PC-3 (cell line): ENCODE measurements at places on chromosomes 16 and 17. TPM values are rescaled to one million over a fixed set of nuclear protein-coding genes. Genes with fewer than 3 reads are reported as not detected.
A peak's percentile ranks its signal among the peaks of the same experiment; 100 is the strongest.

The HSD11B2 gene
- 2.4 and 8.3 TPM in 2 replicates for total RNA-seq

The NHLRC4 gene
- 0.44 TPM in 1 of 2 replicates, not detected in the other for total RNA-seq

The MT4 gene
- not detected in 2 replicates for total RNA-seq

The PHOSPHO1 gene
- 1.1 and 1.7 TPM in 2 replicates for total RNA-seq

The ZP2 gene
- not detected in 2 replicates for total RNA-seq

The APOH gene
- not detected in 2 replicates for total RNA-seq

The BICDL2 gene
- total RNA-seq, result 16.3 and 27.7 TPM in 2 replicates

GRCh38 chr17:15092762-15093161 lies 172.4 kb downstream of the PMP22 start:
- DNase-seq, result peak; percentile 32

GRCh38 chr17:46163929-46164594 lies 29.2 kb downstream of the KANSL1 start:
- no peak for DNase-seq

DNA sequence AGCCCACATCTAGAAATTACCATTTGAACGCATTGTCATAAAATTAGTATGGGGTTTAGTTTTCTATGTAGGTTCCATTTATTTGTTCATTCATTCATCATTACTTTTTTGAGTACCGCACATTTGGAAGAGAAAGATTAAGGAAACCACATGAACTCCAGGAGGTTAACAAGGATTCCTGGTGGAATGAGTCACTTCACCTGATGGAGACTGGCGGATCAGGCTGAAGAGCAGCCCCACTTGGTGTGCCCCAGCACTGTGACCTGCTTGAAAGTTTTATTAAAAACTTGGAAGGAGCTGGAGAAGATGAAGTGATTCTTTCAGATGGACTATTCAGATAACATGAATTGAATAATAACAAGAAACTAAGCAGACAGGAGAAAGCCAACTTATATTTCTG lies 293.6 kb upstream of the CDH11 start:
- DNase-seq, result peak; percentile 81

GRCh38 chr16:53680756-53681155 lies 22.9 kb downstream of the RPGRIP1L start:
- no peak for DNase-seq

GRCh38 chr17:62761884-62762283 lies 46.2 kb downstream of the MARCHF10 start:
- peak; percentile 99 for DNase-seq

DNA sequence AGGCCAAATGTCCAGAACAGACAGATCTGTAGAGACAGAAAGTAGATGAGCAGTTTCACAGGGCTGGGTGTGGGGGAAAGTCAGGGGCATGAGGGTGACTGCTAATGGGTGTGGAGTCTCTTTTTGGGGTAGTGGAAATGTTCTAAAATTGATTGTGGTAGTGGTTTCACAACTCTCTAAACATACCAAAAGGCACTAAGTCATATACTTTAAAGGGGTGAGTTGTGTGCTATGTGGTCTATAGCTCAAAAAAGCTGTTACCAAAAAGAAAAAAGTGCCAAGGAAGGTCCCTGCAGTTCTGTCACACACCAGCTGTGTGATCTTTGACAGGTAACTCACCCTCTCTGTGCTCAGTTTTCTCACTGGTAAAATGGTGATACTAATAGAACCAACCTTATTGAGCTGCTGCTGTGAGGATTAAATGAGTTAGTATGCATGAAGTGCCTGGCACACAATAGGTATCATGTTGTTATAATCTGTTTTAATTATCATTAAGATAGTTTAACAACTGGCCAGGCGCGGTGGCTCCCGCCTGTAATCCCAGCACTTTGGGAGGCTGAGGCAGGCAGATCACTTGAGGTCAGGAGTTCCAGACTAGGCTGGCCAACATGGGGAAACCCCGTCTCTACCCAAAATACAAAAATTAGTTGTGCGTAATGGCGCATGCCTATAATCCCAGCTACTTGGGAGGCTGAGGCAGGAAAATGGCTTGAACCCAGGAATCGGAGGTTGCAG lies 10.3 kb downstream of the ITGAX start:
- DNase-seq, result no peak

DNA sequence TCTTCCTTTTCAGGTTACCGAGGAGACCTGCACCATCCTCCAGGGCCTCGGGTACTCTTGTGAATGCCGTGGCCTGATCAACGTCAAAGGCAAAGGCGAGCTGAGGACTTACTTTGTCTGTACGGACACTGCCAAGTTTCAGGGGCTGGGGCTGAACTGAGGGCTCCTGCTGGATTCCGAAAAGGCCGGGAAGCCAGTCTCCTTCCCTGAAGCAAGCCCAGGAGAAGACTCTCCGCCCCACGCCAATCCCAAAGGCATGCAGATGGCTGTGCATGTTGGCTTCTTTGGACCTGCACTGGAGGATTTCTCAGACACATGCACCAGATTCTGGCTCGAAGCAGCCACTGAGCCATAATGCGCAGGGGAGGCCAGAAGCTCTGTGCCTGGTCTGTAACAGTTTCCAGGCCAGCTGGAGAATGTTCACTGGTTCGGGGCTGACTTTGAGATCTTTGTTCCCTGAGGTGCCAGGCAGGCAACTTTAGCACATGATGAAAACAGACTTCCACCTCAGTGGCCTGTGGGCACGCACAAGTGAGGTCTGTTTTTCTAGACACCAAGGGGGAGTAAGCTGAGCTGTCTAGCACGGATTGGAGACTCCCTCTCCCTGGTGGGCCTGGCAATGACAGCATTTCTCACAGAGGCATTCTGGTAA lies 49.1 kb downstream of the ADCY7 start:
- no peak for DNase-seq

- DNase-seq, result no peak
Observed at GRCh38 chr16:81568749-81569087, 124.1 kb downstream of the CMIP start.

DNA sequence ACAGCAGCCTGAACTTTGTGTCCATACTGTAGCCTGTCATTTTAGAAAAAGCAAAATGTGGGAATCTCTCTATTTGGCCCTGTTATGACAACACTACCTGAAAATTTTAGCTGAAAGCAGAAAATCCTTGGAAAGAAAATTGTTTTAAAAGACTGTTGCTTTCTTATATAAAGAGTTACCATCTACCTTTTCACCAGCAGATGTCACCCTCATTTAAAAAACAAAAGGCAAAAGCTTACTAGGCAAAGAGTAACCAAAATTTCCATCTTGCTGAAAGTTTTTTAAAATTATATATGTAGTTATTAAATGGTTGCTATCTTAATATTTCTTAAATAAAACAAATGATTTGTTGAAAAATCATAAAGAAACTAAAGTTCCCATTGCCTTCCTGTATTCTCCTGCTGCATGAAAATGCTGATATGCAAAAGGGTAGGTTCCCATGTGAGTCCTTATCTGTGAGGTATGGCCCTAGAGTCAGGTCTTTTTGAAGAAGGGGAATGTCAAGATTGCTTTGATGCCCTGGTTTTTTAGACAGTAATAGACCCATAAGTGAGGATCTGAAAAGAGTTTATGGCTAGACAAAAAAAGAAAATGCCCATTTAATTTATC lies 61.0 kb downstream of the TNRC6C start:
- peak; percentile 73 for DNase-seq

DNA sequence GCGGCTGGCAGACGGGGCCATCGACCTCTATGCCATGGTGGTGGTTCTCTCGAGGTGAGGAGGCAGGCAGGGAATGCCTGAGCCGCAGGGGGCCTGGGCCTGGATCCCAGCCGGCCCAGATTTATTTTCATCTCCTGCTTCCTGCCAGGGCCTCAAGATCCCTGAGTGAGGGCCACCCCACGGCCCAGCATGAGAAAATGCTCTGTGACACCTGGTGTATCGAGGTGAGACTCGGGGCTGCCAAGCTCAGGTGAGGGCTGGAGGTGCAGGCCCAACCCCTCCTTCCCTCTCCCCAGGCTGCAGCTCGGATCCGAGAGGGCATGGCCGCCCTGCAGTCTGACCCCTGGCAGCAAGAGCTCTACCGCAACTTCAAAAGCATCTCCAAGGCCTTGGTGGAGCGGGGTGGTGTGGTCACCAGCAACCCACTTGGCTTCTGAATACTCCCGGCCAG lies 4.9 kb downstream of the ACADVL start:
- DNase-seq, result no peak

DNA sequence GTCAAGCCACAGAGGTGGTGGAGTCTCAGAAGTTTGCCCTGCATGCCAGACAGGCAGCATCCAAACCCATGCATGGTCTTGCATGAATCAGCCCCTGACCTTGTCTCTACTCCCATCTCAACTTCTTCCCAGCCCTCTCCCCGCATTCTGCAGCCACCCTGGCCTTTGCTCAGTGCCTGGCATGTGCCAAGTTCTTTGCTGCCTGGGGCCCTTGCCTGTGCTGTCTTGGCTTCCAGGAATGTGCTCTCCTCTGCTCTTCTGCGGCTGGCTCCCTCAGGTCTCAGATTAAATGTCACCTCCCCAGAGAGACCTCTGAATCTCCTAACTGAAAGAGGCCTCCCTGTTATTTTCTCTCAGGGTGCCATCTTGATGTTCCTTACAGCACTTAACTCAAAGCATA lies 17.6 kb downstream of the DRC3 start:
- peak; percentile 88 for DNase-seq

GRCh38 chr16:1960665-1961630 lies 1.6 kb downstream of the NDUFB10 start:
- peak; percentile 56 for DNase-seq

DNA sequence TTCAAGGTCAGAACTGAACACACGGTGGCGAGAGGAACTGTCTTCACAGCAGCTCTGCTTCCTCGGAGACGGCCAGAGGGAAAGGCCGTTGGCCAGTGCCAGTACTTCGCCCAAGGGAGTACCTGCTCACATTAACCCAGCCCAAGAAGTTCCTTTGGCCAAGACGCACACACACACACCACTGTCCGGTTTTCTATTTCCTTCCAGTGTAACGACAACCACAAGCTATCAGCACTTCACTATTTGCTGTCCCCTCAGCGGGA lies 744 bp upstream of the GGNBP2 start:
- peak; percentile 39 for DNase-seq

GRCh38 chr17:32288615-32289014 lies 23.0 kb downstream of the RHBDL3 start:
- DNase-seq, result no peak

DNA sequence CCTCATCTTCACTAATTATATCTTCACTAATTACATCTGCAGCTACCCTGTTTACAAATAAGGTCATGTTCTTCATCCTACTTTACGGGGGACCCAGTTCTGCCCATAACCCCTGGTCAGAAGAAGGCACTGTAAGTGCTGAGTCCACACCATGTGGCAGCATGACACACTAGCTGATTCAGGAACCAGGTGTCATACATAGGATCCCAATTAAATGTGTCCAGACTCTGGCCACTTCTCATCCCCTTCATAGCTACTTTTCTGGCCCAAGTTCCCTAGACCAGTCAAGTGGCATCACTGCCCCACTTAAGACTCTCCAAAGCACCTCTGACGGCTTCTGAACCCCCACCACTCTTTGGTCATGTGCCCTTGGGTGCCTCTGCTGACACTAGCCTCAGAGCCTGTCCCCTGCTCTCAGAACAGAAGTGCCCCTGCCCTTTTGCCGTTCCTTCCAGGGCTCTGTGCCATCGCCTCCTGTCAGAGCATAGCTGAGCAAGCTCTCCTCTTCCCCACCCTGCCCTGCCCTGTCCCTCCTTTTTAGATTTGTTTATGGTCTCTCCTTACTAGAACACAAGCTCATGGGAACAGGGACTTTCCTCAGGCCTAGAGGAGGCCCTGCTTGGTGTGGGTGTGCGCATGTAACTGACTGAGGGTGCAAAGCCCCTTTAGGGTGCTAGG lies 61.1 kb downstream of the B9D1 start:
- no peak for DNase-seq

- no peak for DNase-seq
Observed at GRCh38 chr16:89187032-89187769, 13.1 kb downstream of the SLC22A31 start.

GRCh38 chr17:49359990-49360795 lies 1.9 kb downstream of the ZNF652 start:
- DNase-seq, result peak; percentile 18

- no peak for DNase-seq
Observed at GRCh38 chr17:19702217-19702641, 14.2 kb downstream of the SLC47A2 start.

- DNase-seq, result no peak
Observed at GRCh38 chr16:14389359-14389758, 240.7 kb downstream of the PARN start.

- no peak for DNase-seq
Observed at GRCh38 chr16:87372305-87372704, 11.3 kb downstream of the FBXO31 start.

DNA sequence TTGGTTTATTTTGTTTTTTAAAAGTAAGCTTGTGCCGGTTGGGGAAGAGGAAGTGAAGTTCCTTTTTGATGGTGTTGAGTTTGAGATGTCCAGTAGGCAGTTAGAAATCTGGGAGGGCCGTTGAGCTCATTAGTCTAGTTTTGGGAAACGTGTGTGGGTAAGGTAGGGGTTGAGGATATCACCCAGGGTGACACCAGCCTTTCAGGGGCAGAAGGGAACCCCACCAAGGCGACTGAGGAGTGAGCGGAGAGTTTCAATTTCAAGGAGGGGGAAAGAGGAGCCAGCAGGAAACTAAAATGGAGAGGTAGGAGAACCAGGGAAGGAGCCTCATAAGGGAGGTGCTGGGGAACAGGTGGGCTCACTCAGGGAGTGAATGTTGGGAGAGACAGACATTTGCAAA lies 22.7 kb downstream of the HAPSTR1 start:
- no peak for DNase-seq

DNA sequence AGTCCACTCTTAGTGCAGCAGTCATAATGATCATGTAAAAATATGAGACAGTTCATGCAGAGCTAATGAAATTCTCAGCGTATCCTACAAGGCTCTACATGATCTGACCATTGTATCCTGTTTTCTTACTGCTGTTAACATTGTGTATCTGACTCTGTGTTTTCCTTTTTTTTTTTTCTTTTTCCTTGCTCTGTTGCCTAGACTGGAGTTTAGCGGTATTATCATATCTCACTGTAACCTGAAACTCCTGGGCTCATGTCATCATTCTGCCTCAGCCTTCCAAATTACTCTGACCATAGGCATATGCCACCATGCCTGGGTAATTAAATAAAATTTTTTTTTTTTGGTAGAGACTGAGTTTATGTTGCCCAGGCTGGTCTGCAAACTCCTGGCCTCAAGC lies 12.1 kb downstream of the DUS2 start:
- no peak for DNase-seq

DNA sequence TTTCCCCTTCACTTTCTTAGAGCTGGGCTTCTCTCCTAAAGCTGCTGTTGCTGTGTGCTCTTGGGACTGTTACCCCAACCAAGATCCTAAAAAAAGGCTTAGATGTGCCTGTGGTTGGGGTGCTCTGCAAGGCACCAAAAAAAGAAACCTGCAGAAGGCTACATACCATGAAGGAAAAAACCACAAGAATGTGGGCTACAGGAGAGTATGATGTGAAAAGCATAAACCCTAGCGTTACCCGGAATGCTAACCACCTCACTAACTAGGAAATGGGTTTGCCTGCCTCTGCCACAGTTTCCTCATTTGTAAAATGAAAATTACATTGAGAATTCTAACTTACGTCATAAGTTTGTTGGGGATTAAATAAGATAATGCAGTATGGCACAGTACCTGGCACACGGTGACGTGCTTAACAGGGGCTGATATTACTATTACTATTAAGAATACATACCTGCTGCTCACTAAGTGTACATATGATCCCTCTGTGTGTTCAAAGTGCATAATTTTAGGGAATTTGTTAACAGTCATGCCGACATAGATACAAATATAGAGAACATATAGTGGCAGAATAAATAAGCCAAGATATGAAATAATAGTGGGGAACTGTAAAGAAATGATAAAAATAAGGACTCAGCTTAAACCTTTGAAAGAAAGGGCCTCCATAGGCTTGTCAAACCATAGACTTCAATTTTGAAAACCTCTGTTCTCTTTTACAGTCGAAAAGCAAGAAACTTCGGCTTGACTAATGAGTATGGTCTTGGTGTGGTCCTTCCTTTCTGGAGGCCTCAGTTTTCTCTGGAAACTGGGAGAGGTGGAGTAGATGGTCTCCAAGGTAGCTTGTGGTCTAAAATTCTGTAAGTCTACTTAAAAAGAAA lies 177.8 kb upstream of the TBX2 start:
- DNase-seq, result no peak
